Activated T-helper 17 cell treated with anti-CD3 and anti-CD28 coated beads, Interleukin-2, amount 50 U/mL, for 72 hours (primary cell): ENCODE measurements at places on chromosomes 4 and X. TPM values are rescaled to one million over a fixed set of nuclear protein-coding genes. Genes with fewer than 3 reads are reported as not detected.

DNA sequence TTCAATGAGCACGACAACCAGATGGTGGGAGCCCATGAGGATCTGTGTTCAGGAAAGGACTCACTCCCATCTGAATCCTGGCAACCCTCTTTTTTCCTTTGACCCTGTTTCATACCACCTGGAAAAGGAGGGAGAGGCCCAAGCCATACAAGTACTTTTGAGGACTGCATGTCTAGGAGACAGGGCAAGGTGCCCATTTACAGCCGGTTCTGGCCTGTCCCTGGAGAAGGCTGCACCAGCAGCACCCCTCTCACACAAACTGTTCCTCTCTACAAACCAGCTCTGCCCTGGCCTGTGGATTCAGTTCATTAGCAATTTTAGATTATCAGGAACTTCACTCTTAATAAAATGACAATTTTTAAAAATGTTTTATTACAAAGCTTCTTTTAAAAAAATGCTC lies 57.5 kb downstream of the HADH start:
- no peak for ATAC-seq

- no peak for ATAC-seq
Measured at GRCh38 chr4:1318046-1318375, 28.3 kb downstream of the MAEA start.

DNA sequence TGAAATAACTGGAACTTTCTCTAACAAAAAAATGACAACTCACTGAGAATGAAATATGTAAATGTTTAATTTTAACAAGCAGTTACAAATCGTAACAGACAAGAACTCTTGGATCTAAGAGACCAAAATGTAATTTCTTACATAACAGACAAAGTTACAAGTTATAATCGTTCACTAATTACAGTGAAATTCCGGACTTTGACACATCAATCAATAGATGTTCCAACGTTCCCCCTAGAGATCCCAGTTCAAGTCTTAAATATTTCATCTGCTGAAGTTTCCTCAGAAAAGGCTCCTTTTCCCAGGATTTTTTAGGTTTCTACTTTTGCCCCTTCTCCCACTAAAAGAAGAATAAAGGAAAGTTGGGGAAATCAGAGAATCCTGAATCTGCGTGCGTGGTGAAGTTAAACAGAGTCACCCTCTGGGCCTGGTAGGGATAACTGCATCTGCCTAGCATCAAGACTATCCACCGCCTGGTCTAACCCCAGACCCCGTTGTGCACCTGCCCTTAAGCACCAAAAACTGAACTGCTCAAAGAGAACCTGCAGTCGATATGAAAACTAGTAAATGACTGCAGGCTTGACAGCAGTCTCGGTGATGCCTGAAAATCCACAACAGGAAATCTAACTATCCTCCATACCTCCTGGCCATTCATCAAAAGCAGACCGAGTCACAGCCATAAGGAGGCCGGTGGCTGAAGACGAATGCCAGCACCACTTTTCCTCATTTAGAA lies 2.3 kb downstream of the IRF2 start:
- ATAC-seq, result peak; percentile 8

The MAGEA1 gene
- total RNA-seq, result not detected
